NCI-H446 treated with DMSO at 0.1 percent for 48 hours (cell line): ENCODE measurements at places on chromosomes 12 and 14.
A peak's percentile ranks its signal among the peaks of the same experiment; 100 is the strongest.

GRCh38 chr12:49367381-49368239 lies at the start of gene SPATS2:
Gene SPATS2 (plus strand): TSS chr12:49367462. CDS start chr12:49461013, 93,551 bp downstream.
- DNase-seq, result no peak

- DNase-seq, result no peak
These were observed 112.0 kb upstream of the CLEC14A start for GRCh38 chr14:38367922-38368321.

GRCh38 chr14:20429801-20430669 lies 5.9 kb downstream of the KLHL33 start:
- peak; percentile 71 for DNase-seq

DNA sequence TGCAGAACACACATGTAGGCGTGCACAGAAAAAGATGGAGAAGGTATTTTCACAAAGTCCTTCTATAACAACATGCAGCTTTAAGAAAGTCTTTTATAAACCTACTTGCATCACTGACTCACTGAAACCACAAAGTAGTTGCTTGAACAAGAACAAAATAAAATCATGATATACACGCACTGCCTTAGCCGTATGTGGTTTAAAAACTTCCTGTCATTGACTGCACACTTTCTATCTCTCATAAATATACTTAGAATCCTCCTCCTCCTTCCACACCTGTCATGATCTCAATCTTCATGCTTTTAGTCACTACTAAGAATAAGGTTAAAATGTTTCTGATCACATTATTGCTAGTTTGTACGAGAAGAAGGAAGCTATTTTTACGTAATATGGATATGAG lies 31.8 kb upstream of the RAD51AP1 start:
- DNase-seq, result no peak

GRCh38 chr14:34104489-34105397 lies 153.9 kb upstream of the EGLN3 start:
- no peak for DNase-seq

DNA sequence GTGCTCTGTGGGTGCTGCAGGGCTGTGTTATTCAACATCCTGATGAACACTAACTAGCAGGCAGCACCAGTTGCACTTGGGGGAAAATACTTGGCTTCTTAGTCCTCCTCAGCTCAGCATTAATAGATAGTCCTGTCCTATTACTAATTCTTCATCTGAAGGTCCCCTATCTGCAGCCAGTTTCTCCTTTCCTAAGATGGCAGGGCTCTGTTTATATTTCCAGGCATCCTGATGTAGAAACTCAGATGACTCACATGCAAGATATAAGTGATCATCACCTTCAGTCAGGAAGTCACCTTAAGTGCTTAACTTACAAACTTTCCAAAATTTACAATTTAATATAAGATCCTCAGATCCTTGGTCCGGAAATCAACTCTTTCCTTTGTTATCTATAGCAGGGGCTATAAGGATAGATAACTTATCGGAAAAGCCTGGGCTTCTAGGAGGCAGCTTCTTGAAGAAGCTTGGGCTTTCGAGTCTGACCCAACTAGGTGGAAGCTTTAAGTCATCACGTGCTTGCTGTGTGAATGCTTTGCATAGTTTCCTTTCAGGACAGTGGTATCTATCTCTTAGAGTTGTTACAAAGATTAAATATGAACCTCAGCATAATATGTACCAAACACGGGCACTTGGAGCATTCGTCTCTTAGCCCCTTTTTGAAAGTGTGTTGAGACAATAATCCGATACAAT lies 181.0 kb upstream of the GRIP1 start:
- DNase-seq, result no peak

GRCh38 chr14:91315844-91316267 lies 71.4 kb upstream of the GPR68 start:
- DNase-seq, result no peak

- DNase-seq, result no peak
These were observed 39.7 kb upstream of the AP4S1 start for GRCh38 chr14:30985796-30986195.

DNA sequence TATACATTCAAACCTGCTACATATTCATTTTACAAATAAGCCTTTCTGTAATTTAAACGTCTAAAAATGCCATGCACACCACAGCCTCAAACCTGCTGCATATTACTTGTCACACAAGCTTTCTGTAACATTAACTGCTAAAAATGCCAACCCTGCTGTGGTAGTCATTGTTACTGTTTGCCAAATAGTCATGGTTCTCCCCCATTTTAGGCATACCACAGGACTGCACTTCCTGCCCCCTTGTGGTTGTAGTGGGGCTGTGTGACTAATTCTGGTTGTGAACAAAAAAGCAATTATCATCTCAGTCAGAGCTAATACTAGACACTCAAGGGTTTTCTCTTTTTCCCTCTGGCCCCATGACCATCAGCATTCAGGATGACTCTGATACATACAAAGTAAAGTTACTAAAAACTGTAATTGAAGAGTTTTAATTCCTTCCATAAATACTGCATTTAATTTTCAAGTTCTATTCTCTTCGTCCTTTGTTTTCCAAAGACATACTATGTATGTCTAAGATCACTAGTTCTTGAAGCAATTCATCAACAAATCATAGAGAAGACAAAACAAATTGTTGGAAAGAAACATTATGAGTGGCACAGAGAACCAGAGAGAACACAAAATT lies 5.7 kb upstream of the SLC35F4 start:
- no peak for DNase-seq

DNA sequence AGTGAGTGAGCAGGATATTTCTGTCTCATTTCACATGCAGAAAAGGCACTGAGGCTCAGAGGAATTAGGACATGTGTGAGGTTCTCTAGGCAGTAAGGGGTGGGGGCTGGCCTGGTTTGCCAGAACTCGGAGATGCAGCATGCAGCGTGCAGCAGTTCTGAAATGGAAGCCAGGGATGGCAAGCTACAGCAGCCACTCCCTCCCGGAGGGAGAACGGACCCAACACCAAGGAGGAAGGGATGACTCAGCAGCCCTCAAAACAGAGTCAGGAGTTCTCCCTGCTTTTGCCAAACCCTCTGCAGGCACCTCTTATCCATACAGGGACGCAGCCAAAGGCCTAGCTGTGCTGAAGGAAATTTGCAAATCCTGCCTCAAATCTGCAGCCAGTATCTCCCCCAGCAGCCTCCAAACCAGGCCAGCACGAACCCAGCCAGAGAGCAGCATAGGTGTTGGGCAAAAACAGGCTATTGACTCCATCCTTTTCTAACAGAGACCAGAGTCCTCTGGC lies 10.3 kb upstream of the SERPINA3 start:
- DNase-seq, result no peak

- DNase-seq, result no peak
These were observed 74.1 kb downstream of the RIN3 start for GRCh38 chr14:92587700-92588085.

DNA sequence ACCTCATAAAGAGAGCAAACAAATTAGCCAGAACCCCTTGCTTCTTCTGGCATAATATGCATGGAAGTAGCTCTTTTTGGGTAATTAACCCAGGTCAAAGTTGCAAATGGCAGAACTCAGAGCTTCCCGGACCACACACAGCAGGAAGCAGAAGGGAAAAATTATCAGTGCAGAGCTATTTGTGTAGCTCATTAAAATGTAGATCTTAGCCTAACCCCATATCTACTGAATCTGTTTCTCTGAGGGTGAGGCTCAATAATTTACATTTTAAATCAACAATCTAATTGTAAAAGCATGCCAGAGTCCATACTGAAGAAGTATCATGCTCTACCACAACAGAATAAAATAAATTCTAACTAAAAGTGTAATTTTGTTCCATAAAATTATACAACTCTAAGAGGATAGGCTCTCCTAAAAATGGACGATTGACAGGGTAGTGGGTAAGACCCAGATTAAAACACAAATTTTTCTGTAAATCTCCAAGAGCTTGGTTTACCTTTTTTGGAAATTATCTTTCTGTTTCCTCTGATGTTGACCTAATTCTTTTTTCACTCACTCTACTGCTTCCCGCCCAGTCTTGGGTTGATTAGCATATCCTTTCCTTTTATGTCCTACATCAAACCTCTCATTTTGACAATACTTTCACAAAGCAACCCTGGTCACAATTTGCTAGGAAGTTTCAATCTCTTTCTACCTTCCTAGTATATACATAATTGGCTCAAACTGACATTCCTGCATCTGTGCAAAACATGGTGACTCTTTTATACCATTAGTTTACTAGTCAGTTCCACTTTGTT lies 213.3 kb upstream of the SLC16A7 start:
- DNase-seq, result no peak

- no peak for DNase-seq
These were observed 48.4 kb upstream of the TMTC2 start for GRCh38 chr12:82638324-82638723.

GRCh38 chr12:47141459-47141858 lies 61.7 kb upstream of the AMIGO2 start:
- no peak for DNase-seq
